ENCODE measurements at places on chromosomes 5 and 9. TPM values are rescaled to one million over a fixed set of nuclear protein-coding genes. Genes with fewer than 3 reads are reported as not detected.

PRRC2B gene
- 33.1 TPM for total RNA-seq

- no peak for DNase-seq
Observed at GRCh38 chr9:17367035-17367434, 211.8 kb upstream of the SH3GL2 start.

- no peak for DNase-seq
Observed at GRCh38 chr9:68625559-68625958, 79.5 kb upstream of the PIP5K1B start.

FAM78A gene
- total RNA-seq = 0.87 TPM

- no peak for DNase-seq
Observed at GRCh38 chr5:167392240-167392639, 899.2 kb upstream of the WWC1 start.

GRCh38 chr9:113997610-113998009 lies 80.5 kb downstream of the AMBP start:
- no peak for DNase-seq

CCDC171 gene
- 2.2 TPM for total RNA-seq

- DNase-seq = no peak
Observed at GRCh38 chr5:23459214-23459613, 48.2 kb upstream of the PRDM9 start.

GRCh38 chr9:129052592-129052991 lies 16.2 kb downstream of the MIGA2 start:
- DNase-seq = no peak

GABRA6 gene
- 0.14 TPM for total RNA-seq

DNA sequence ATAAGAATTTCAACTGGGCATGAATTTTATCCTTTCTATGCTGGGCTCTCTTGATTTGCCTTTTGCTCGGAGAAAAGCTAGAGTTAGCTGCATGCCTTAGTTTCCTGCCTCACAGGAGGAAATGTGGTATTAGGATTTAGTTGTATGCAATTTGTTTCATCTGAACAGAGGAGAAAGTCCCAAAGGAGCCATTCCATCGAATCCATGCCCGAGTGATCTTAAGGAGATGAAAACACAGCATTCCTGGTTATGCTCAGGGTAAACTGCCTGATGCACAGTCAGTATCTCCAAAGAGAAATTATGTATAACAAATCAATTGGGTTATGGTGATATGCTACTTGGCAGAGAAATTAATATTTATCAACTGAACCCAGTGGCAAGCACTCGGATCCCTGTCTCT lies 51.1 kb downstream of the TTC1 start:
- no peak for DNase-seq
